CD4-positive, alpha-beta T cell treated with Interleukin-6 for 4 hours (primary cell): ENCODE measurements at places on chromosomes 5 and 9.

- DNase-seq = no peak
Measured at GRCh38 chr5:123147128-123147715, 58.2 kb downstream of the PRDM6 start.

- DNase-seq = no peak
Measured at GRCh38 chr9:91536211-91536691, 112.6 kb upstream of the NFIL3 start.

DNA sequence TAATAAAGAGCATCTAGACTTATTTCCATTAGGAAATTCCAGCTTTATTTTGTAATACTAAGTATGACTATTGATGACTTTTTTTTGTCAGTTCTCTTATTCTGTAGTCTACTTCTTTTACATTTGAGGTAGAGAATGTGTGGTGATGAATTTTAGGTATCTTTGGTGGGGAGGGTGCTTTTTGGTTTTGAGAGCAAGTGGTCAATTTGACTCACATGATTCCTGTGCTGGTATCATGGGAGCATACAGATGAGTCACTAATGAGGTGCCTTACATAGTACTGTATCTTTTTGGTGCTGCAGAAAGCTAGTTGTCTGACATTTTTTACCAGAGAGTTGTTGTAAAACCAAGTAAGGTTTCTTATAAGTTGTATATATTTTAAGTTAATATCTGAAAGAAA is 35.3 kb downstream of the ERBIN start:
- DNase-seq = no peak

GRCh38 chr9:137077010-137077747 is at the start of gene UAP1L1:
Gene UAP1L1, plus strand, starts transcription at chr9:137077517. Its CDS starts 16 bp downstream, at chr9:137077533.
- DNase-seq = peak; percentile 61

GRCh38 chr5:112579599-112580170 is 158.0 kb upstream of the APC start:
- DNase-seq = no peak

DNA sequence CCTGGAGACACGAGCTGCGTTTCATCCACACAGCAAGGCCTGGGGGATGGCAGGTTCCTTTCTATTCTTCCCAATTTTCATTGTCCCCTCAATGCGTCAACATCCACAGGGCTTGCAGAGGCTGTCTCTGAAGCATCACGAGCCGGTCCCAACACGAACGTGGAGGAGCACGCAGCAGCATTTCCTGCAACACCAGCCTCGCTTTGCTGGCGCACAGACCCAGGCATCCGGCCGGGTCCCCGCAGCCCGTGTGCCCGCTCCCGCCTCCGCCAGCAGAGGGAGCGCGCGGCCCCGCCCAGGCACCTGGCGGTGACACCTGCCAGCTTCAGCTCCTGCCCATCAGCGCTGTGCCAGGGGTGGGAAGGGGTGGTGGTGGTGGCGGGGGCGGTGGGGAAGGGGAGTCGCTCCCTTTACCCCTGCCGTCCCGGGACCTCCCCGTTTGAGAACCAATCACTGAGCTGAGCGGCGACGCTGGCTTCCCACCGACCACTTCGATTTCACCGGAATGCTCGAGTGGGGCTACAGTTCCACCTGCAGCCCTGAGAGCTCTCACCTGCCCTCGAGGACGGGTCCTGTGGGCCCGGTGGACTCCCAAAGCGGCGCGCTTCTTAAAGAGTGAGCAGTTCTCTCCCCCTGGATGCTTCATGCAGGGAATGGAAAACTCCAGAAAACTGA is 464.5 kb downstream of the ICE1 start:
- peak; percentile 13 for DNase-seq

DNA sequence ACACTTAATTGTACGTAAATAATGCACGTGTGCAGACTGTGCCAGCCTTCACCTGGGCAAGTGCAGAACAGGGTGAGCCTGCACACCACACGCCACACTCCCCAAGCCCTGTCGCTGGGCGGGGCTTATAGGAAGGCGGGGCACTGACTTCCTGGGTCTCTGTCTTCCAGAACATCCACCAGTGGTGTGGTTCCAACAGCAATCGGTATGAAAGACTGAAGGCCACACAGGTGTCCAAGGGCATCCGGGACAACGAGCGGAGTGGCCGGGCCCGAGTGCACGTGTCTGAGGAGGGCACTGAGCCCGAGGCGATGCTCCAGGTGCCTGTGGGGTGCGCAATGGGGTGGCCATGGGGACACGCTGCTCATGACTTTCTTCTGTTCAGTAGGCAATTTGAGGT is 44.2 kb downstream of the GSN start:
- DNase-seq = no peak

DNA sequence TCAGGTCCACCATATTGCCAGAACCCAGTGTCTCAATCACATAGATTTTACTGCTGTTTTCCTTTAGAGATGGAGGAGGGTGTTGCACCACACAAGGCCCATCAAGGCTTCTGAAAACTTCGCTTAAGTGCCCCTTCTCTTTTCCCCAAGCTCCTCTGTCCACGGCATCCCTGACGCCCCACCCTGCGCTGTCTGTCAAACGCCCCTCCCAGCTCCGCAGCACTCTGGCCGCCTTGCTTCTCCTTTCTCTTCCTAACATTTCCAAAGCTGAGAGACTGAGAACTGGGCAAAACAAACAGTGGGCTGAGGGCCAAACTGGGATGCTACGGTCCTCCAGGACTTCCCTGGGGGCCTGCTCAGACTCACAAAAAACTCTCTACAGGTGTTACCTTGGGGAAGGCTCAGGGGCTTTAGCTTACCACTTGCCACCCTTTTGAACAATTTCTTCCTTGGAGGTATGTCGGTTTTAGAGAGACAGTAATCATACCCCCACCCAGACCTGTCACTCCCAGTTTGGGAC is 28.3 kb upstream of the ERGIC1 start:
- no peak for DNase-seq

GRCh38 chr5:125660231-125660895 is 762.8 kb upstream of the GRAMD2B start:
- DNase-seq = no peak

DNA sequence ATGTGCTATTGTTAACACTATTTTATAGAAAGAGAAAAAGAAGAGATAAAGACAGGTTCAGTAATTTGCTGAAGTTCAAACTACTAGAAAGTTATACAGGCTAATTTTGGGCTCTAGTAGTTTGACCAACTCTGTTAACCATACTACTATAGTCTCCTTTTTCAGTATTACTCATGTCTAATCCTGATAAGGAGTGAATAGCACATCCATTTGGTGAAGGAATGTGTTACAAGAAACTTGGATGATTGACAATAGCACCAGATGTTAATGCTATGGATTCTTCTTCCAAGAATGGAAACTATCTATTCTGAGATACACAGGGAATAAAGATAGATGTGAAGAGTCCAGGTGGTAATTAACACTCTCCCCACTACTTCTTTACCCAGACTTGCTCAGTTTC is 677.3 kb downstream of the PRELID2 start:
- no peak for DNase-seq

DNA sequence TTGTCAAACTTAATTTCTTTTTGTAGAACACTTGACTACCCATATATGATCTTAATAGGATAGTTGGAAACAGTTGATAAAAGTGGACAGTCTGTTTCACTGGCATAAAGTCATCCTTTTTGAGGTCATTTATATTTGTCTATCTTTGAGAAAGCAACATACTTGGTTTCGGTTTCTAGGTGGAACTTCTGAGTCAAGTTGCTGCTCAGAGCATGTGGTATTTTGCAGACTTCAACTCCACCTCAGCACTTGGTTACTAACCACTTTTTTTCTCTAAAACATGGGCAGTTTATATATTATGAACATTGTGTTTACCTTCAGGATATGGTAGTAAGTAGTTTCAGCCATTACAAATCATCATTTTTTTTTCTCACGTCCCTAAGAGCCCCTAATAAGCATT is 1749.0 kb upstream of the C9orf72 start:
- DNase-seq = no peak

GRCh38 chr5:103962023-103962422 is 399.4 kb upstream of the NUDT12 start:
- DNase-seq = no peak

DNA sequence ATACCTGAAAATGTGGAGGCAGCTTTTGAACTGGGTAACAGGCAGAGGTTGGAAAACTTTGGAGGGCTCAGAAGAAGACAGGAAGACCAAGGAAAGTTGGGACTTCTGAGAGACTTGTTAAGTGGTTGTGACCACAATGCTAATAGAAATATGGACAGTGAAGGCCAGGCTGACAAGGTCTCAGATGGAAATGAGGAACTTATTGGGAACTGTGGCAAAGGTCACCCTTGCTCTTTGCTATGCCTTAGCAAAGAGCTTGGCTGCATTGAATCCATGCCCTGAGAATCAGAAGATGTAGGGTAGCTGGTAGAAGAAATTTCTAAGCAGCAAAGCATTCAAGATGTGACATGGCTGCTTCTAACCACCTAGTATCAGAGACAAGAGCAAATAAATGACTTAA is 244.4 kb upstream of the ADRA1B start:
- DNase-seq = no peak

DNA sequence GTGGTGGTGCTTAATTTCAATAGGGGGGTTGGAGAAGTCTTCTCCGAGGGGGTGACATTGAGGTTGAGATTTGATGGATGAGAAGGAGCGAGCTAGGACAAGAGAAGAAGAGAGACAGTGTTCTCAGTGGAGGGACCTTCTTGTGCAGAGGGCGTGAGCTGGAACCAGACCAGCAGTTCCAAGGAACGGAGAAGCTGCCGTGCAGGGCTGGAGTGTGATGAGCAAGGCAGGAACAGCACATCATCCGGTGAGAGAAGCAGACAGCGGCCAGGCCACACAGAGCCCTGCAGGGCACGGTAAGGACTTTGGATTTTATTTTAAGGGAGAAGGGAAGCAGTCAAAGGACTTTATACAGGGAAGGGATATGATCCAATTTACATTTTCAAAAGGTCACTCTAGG is 206.9 kb downstream of the MELK start:
- no peak for DNase-seq

- DNase-seq = no peak
Measured at GRCh38 chr9:28735738-28736342, 1162.6 kb upstream of the C9orf72 start.

- peak; percentile 29 for DNase-seq
Measured at GRCh38 chr5:39186722-39187539, 32.4 kb downstream of the FYB1 start.

GRCh38 chr5:35799753-35800152 is 56.9 kb upstream of the IL7R start:
- DNase-seq = no peak

DNA sequence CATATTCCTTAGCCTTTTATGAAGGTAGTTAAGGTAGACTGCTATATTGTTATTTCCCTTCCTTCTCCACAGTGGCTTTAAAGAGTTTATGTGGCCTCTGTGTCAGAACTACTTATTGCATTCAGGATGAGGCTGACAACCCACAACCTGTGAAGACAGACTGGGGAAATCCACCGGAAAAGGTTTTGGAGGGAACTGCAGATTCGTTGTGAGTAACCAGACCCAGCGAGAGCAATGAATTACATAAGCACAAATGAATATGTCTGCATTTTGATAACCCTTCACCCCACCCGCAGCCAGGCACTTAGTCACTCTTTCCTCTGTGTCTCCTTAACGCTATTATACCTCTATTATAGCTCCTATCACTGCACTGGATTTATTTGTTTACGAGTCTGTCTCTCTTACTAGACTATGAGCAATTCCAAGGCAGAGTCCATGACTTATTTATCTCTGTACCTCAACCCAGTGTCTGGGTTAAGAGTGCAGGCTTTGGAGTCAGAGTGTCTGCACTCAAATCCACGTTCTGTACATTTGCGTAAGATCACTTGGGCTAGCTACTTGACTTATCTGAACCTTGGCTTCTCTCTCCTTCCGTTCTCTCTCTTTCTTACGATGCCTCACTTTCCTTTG is 19.2 kb downstream of the KCTD16 start:
- DNase-seq = peak; percentile 85

DNA sequence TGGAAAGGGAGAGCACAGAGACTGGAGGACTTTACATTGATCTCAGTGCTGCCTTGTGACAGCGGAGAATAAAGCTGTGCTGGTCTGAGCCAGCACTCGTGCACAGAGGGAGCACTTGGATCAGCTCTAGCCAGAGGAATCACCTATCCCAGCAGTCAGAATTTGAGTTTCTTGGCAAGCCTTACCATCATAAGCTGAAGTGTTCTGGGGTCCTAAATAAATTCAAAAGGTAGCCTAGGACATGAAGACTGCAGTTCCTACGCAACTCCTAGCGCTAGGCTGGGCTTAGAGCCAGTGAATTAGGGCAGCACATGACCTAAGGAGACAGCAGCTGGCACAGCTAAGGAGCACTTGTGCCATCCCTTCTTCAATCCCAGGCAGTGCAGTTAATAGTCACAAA is 119.5 kb downstream of the HMHB1 start:
- no peak for DNase-seq

- no peak for DNase-seq
Measured at GRCh38 chr9:114047717-114048116, 30.4 kb downstream of the AMBP start.
